Inflammatory macrophage treated with lipopolysaccharide for 1 hour (primary cell): ENCODE measurements at places on chromosomes 16 and 17.

GRCh38 chr17:81090361-81091136, 55.6 kb downstream of the BAIAP2 start:
- DNase-seq, result peak; percentile 89

DNA sequence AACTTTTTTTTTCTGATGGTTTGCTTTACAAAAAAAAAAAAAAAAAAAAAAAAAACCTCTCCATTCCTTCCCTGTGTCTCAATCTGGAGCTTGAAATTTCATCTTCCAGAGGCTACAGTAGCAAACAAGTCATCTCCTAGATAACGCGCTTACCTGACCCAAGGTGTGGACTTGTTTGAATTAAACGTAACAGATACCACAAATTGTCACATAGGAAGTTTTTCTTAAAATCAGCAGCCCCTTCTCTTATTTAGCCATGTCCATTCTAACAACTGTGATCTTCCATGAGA, 2.0 kb downstream of the STAT5B start:
- DNase-seq, result no peak

GRCh38 chr17:28258347-28258887, 60.6 kb upstream of the TMEM97 start:
- DNase-seq, result no peak

GRCh38 chr16:2038382-2039231, 9.0 kb downstream of the NTHL1 start:
- no peak for DNase-seq
